Lung microvascular endothelial cell (primary cell): ENCODE measurements at places on chromosomes 5 and 9. TPM values are rescaled to one million over a fixed set of nuclear protein-coding genes. Genes with fewer than 3 reads are reported as not detected.

The HTR4 gene
- total RNA-seq: not detected in 2 replicates

The ZNF300 gene
- 4.6 and 4.8 TPM in 2 replicates for total RNA-seq

The ACTBL2 gene
- total RNA-seq: under 0.01 TPM in 1 of 2 replicates, not detected in the other

The BTNL8 gene
- total RNA-seq: under 0.01 and 0.20 TPM in 2 replicates

The POU4F3 gene
- total RNA-seq: under 0.01 and 0.22 TPM in 2 replicates

The ELOVL7 gene
- under 0.01 TPM in 2 replicates for total RNA-seq

The PCDHA4 gene
- total RNA-seq: under 0.01 TPM in 2 replicates

The DIPK1B gene
- 64.7 and 91.1 TPM in 2 replicates for total RNA-seq

The IDNK gene
- total RNA-seq: 3.0 and 4.8 TPM in 2 replicates

The ARRDC1 gene
- 19.4 and 28.0 TPM in 2 replicates for total RNA-seq

The ZNF462 gene
- total RNA-seq: 4.2 and 4.6 TPM in 2 replicates

The CDC25C gene
- 0.79 and 3.9 TPM in 2 replicates for total RNA-seq

The PROB1 gene
- 2.8 and 7.3 TPM in 2 replicates for total RNA-seq

The NPR2 gene
- total RNA-seq: 0.20 and 2.0 TPM in 2 replicates

The CTNNAL1 gene
- total RNA-seq: 106 and 142 TPM in 2 replicates

The ZBED3 gene
- total RNA-seq: 1.1 and 1.2 TPM in 2 replicates

The TAF1L gene
- total RNA-seq: under 0.01 TPM in 1 of 2 replicates, not detected in the other

The PRRX2 gene
- 0.20 and 0.44 TPM in 2 replicates for total RNA-seq

The ARID3C gene
- under 0.01 and 0.20 TPM in 2 replicates for total RNA-seq

The AFAP1L1 gene
- total RNA-seq: 106 and 219 TPM in 2 replicates

The SPINK4 gene
- not detected in 2 replicates for total RNA-seq

The NEURL1B gene
- 0.40 and 0.65 TPM in 2 replicates for total RNA-seq

The CTXN3 gene
- not detected in 2 replicates for total RNA-seq
